ENCODE measurements at places on chromosomes 6 and 20.

DNA sequence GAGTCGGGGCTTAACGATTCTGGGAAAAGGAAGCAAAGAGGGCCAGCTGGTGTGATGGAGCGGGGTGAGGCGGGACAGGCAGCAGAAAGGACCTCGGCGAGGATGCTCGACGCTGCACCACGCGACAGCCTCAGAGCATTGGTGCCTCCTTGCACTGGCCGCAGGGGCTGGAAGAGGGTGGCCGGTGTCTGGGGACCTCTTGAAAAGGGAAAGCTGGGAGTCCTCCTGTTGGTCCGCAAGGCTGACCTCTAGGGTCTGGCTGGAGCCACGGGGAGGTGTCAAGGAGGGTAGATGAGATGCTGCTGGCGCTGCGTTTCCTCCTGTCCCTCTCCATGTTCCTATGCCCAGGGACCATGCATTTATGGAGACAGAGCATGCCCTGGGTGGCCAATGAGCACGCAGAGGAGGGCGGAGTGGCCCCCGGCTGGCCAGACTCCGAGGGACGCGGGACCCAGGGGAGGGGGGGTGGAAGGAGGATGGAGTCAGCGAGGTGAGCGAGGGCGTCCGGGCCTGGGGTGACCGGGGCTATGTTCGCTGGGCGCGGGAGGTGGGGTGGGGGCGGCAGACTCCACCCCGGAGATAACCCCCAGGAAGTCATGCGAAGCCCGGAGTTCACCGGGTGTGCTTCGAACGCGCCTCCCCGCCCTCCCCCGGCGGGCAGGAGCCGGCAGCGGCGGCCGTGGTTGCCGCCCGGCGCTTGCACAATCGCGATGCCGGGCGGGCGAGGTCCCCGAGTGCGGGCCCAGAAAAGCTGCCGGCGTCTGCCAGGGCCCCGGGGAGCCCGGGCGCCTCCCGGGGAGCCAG lies at the start of gene CYP24A1:
Gene CYP24A1 (minus strand): TSS at position 334 of the 804 bp plus-strand sequence. CDS start 407 bp downstream, outside the sequence.
- DNase-seq: no peak

- no peak for DNase-seq
These were observed 8.8 kb downstream of the CDKAL1 start for GRCh38 chr6:20542927-20543602.

- no peak for DNase-seq
These were observed 58.0 kb upstream of the MYO6 start for GRCh38 chr6:75691012-75691411.

GRCh38 chr20:10288954-10289646 lies 70.5 kb downstream of the SNAP25 start:
- DNase-seq: no peak

DNA sequence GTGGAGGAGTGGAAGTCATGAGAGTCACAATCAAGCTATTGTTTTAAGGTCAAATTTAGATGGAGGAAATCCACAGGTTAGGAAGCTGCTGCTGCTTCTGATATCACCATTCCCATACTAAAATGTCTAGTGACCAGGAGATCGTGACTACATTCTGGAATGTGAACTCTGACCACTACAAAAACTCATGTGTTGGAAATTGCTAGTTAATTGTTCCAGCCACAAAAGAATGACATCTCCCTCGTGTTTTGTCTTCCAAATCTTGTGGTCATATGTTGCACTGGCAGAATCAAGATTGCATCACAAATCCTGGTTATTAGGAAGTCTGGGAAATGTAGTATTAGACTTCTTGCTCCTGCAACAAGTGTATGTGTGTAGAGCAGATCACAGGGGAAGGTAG lies 441.9 kb downstream of the CD109 start:
- no peak for DNase-seq

DNA sequence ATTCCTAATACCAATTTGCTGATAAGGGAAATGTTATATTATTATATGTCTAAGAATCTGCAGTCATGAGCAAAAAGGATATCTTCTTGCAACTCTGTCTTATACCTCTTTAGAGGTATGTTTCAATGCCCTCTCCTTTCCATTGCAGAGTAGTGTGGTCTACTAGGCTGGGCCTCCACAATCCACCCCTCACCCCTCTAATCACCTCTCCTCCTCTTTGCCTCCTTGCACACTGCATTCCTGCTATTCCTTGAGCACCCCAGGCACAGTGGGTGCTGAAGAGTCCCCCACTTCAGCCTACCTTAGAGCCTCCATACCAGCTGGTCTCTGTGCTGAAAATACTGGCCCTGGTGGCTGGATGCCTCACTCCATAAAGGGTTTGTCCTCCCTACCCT lies 26.9 kb downstream of the ARMC2 start:
- DNase-seq: no peak

DNA sequence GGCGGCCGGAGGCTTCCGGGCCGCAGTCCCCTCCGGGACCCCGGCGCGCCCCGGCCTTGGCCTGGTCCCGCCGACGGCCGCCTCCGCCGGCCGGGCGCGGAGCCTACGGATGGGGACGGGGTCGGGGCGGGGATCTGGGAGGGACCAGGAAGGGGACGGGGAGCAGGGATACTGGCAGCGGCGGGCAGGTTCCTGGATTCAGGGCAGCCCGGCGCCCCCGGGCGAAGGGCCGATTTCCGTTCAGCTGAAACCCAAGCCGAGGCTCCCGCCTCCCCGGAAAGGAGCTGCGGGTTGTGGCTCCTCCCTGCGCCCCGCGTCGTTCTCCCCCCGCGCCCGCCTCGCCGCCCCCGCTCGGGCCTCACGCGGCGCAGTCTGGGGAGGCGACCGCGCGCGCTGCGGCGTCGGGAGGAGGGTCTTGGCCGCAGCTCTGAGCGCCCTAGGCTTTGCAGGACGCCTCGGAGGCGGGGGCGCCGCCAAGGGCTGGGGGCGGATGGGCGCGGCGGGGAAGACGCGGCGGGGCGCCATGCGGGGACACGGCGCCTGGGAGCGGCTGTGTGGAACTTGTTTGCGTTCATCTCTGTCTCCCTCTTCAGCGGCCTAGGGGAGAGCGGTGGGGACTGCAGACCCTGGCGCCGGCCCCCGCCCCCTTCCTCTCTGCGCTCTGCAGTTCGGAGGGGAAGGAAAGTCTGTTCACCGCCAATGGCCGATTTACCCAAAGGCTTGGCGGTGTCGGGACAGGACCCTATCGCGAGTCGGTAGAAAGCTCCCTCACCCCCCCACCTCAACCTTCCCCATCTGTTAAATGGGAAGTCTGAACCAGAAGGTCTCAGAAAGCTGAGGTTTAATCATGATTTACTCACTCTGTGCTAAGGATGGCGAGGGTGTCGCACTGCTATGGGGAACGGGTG lies 22.7 kb upstream of the TMEM181 start:
- peak; percentile 43 for DNase-seq

- no peak for DNase-seq
These were observed 142.0 kb downstream of the FAM83B start for GRCh38 chr6:54988576-54988975.

DNA sequence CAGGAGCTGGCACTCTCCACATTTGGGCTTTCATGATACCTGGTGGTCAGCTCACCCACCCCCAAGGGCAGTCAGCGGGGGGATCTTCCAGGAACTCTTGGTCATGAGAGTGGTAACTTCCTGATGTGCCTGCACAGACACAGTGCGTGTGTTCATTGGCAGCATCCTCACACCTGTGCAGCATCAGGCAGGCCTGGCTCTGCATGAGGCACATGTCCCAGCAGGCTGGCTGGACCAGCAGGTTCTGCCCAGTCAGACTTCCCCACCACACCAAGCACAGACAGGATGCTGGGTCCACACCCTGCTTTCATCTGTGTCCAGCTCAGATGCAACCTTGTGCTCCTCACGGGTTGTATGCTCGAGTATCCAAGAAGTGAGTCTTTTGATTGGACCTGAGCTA lies 15.7 kb upstream of the UNC93A start:
- DNase-seq: no peak

DNA sequence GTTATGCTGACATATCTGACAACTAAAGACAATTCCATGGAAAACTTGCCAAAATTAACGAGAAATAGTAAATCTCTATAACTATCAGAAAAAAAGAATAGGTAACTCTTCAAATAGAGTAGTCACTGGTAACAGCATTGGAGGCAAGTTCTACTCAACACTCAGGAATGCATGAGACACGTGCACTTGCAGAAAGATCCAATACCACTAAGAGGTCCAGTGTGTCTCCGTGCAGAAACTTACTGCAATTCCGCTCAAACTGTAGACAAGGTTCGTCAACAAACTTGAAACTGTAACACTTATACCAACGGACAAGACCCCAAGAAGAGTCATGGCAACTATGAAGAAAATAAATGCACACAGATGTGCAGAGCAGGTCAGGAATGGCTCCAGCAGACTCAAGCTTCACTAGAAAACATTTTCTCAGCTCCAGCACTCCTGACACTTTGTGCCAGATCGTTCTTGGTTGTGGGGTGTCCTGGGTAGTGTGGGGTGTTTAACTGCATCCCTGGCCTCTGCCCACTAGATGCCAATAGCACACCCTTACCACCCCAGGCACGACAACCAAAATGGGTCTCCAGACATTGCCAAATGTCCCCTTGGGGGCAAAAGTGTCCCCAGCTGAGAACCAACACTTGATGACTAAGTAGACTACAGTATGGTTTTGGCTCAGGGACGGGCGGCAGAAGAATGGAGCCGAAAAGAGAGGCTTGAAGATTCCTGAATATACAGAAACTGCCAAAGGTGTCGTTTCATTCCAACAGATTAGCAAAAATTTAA lies 134.8 kb downstream of the DTNBP1 start:
- no peak for DNase-seq

GRCh38 chr6:137973201-137973600 lies 106.1 kb downstream of the TNFAIP3 start:
- DNase-seq: no peak

DNA sequence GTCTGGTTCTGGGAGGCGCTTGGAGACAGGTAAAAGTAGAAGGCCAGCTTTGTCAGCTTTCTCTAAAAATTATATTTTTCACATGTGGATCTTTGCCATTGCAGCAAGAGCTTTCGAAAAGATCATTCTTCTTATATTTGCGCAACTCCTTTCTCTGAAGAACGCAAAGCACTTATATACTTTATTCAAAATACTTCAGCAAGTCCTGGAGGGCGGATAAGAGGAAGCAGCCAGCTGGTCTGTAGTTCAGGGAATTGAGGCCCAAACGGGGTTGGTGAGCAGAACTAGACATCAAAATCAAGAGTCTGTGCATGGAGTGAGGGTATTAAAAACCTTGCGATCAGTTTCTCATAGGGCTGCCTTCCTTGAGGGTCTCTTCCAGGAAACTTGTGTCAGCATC lies 182.3 kb downstream of the DTNBP1 start:
- no peak for DNase-seq

DNA sequence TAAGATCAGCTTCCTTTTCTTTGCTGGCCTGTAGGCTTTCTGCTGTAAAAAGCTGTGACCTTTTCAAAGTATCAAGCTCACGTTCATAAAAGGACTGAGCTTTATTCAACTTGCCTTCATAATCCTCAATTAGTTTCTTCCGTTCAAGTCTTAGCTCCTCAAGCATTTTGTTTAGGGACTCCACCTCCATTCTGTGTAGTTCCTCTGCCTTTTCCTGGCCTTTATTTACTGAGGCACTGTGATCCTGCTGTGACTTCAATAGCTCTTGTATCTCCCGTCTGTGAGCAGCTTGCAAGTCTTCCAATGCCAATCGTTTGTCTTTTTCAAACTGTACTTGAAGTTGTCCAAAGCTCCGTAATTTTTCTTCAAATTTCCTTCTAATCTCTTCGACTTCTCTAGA lies 54.4 kb downstream of the FAM184A start:
- no peak for DNase-seq

DNA sequence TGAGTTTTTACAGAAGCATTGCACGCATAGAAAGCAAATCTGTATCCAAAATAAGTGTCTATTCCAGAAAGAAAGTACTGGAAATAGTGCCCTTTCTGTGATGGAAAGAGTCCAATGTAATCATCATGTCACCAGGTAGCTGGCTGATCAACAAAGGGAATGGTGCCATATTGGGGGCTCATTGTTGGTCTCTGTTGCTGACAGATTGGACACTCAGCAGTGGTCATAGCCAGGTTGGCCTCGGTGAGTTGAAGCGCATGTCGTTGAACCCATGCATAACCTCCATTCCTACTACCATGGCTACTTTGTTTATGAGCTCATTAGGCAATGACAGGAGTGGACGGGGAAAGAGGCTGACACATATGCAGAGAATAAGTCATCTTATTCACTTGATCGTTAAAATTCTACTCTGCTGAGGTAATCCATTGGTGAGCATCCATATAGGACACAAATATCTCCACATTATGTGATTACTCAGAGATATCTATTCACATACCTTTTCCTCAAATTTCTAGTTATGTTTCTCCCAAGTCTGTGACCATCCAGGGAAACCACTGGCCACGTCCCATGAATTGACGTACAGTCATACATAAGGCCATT lies 560.5 kb downstream of the HAO1 start:
- DNase-seq: no peak

DNA sequence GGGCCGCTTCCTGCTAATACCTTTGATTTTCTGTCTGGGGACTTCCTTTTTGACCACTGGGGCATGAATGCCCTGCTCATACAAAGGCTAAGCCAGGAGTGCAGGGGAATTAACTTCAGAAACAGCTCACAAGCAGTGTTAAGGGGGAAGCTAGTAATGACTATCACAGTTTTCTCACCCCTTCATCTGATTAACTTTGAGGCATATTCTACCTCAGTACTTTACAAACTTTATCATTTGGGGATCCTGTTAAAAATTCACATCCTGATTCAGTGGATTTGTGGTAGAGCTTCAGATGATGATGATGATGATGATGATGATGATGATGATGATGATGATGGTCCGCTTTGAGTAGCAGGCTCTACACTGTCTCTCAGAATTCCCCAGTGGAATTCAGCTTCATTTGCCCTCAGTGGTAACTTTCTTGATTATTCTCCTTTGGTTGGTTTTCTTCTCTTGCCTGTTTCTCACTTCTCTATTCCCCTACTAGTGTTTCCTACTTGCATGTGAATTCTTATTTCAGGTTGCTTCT lies 78.4 kb upstream of the TMEM170B start:
- DNase-seq: no peak

DNA sequence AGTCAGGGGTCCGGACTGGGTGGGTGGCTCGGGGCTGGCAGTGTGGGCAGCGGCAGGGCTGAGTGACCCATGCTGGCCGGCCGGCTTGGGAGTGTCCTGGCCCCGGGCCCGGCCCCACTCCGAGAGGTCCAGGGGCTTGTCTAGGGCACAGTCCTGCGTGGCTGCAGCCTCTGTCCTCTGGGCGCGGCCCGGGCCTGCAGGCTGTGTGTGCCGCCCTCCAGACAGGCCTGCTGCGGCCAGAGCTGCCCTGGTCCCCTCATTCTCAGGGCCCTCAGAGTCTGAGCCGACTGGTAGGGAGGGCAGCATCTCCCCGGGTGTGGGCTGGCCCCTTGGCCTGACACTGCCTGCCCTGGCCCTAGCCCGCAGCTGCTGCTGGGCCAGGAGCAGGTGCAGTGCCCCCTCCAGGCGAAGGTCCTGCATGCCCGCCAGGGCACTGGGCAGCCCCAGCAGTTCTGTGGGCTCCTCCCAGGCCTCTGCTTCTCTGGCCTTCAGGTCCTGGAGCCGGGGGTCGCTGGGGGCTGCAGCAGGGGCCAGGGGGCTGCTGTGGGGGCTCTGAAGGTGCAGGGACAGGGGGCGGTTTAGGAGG lies 6.9 kb upstream of the CABLES2 start:
- no peak for DNase-seq

DNA sequence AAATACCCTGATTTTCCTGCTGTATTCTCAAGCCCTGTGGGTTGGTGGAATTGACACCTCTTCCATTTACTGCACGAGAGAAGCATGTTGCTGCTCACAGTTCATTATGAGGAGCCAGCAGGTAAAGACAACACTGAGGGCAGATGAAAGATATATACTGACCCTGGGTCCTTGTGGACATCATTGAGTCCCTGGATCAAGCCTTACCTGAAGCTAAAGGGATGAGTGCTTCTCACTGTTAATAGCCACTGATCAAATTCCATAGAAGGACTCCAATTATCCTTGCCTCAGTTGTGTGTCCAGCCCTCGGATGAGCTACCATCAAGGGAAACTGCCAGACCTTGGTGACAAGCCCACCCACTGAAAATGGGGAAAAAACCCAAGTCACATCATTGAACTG lies 7.7 kb upstream of the SIGLEC1 start:
- DNase-seq: no peak

Data from neural crest cell (in vitro differentiated cells).